ENCODE measurements at places on chromosomes 5 and 9. TPM values are rescaled to one million over a fixed set of nuclear protein-coding genes. Genes with fewer than 3 reads are reported as not detected.

Gene PDZD2
- total RNA-seq = 0.42 TPM

Gene FAM200C
- total RNA-seq = 1.8 TPM

Gene FAM53C
- 19.5 TPM for total RNA-seq

Gene ANKH
- total RNA-seq = 22.1 TPM

Gene TSLP
- not detected for total RNA-seq

Gene FGD3
- total RNA-seq = 0.16 TPM

Gene CERT1
- total RNA-seq = 18.6 TPM

Gene CCL21
- not detected for total RNA-seq

Gene NR4A3
- total RNA-seq = 1.5 TPM

Gene CCDC187
- total RNA-seq = not detected

Gene LRRC26
- total RNA-seq = 1.3 TPM

Gene INSL6
- total RNA-seq = not detected

Gene SLC46A2
- total RNA-seq = not detected

Gene TMEM252
- total RNA-seq = not detected

Gene SPATA24
- total RNA-seq = 4.9 TPM

Gene FSTL4
- total RNA-seq = 4.1 TPM

Gene RNF183
- 0.19 TPM for total RNA-seq

Gene SLC45A2
- not detected for total RNA-seq

Gene SLC6A3
- 1.3 TPM for total RNA-seq

Gene ENC1
- total RNA-seq = 4.4 TPM

Gene PIP5KL1
- total RNA-seq = 1.1 TPM

Gene SOX30
- not detected for total RNA-seq

Gene OBP2B
- total RNA-seq = not detected

Gene IL4
- total RNA-seq = not detected

Gene DIRAS2
- total RNA-seq = not detected

Gene NR5A1
- total RNA-seq = 0.17 TPM

Gene GHR
- total RNA-seq = 0.05 TPM

Gene FBP2
- not detected for total RNA-seq

Gene GRM6
- not detected for total RNA-seq

Gene FOXD4
- 0.13 TPM for total RNA-seq

Gene SYK
- 0.03 TPM for total RNA-seq

Gene ACSL6
- total RNA-seq = 0.10 TPM

Gene VDAC1
- 376 TPM for total RNA-seq

Gene ARAP3
- 4.6 TPM for total RNA-seq

Gene CNTNAP3B
- 15.0 TPM for total RNA-seq

Gene SNCB
- total RNA-seq = 0.95 TPM

Gene FBP1
- total RNA-seq = not detected

Gene NFIB
- total RNA-seq = 10.0 TPM

Gene PPP1R26
- total RNA-seq = 17.3 TPM

Gene CENPK
- total RNA-seq = 24.6 TPM

Gene PCDHGA12
- not detected for total RNA-seq

Gene SLC34A1
- total RNA-seq = not detected

Gene SMIM27
- total RNA-seq = 13.6 TPM

Gene TNFSF15
- total RNA-seq = 0.11 TPM

Gene SPATA31C1
- total RNA-seq = not detected

Gene CXCL14
- 0.27 TPM for total RNA-seq

Gene CD180
- total RNA-seq = not detected
